ENCODE measurements at places on chromosomes 4 and X.

DNA sequence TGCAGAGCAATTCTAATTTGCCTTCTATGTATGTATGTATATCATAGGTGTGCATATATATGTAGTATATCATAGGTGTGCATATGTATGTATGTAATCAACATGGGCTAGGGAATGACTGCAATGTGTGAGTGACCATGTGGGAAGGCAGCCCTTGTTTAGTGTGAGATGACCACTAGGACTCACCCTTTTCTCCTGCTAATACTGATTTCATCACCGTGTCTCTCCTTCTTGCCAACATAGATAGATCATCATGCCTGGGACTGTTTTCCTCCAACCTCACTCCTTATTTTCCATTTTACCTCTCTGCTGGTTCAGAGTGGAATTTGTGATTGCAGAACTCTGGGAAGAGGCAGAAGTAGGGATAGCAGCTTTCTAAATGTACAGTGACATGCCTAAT, 63.6 kb upstream of the SFRP2 start:
- DNase-seq: no peak

GRCh38 chr4:151729731-151730559, 30.9 kb downstream of the GATB start:
- DNase-seq: no peak

- DNase-seq: no peak
These were observed 1.9 kb downstream of the SLC9A7 start for GRCh38 chrX:46757052-46757451.

DNA sequence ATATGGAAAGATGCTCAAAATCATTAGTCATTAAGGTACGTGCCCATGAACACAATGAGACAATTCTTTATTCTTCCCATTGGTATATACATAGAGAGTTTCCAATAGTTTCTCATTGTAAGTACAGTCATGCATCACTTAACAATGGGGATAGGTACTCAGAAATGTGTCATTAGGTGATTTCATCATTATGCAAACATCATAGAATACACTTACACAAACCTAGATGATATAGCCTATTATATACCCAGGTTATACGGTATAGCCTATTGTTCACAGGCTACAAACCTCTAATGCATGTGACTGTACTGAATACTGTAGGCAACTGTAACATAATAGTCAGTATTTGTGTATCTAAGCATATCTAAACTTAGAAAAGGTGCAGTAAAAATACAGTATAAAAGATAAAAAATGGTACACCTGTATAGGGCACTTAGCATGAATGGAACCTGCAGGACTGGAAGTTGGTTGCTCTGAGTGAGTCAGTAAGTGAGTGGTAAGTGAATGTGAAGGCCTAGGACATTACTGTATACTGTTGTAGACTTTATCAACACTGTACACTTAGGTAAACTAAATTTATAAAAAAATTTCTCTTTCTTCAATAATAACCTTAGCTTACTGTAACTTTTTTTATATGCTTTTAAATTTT, 49.6 kb downstream of the KLHL13 start:
- no peak for DNase-seq

GRCh38 chr4:127622921-127623796, 9.6 kb upstream of the INTU start:
- DNase-seq: no peak

DNA sequence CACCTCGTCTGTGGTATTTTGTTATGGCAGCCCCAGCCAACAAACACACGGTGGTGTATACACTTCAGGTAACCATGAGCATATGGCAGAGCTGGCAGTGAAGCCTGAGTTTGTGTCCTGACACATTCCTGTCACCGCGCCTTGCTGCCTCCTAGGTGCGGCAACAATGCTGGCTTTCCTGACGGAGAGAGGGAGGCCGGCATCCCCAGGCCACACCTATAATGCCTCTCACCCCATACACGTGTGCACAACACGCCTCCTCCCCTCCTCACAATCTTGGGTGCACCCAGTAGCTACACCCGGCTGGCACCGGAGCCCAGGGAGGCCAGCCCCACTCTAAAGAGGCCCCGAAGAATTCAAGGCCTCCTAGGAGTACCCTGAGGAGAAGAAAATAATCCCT, 158.5 kb downstream of the NSUN7 start:
- DNase-seq: no peak

GRCh38 chrX:40065296-40066046, 32.3 kb downstream of the BCOR start:
- DNase-seq: no peak

DNA sequence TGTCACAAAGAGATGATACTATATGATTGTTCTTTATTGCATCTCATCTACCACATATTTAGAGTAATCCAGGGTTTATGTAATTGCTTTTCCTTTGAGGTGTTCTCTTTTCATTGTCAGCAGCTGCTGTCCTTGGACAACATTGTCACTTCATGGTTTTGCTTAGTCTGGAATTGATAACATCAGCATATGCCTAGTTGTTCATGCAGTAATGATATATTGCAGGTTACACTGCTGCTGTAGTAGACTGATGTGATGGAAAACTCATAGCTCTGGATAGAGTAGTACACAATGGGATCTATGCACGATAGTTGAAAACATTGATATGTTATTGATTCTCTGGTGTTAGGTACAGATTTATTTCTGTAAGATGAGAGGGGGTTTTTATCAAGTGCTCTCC, 13.7 kb downstream of the NEIL3 start:
- DNase-seq: no peak

DNA sequence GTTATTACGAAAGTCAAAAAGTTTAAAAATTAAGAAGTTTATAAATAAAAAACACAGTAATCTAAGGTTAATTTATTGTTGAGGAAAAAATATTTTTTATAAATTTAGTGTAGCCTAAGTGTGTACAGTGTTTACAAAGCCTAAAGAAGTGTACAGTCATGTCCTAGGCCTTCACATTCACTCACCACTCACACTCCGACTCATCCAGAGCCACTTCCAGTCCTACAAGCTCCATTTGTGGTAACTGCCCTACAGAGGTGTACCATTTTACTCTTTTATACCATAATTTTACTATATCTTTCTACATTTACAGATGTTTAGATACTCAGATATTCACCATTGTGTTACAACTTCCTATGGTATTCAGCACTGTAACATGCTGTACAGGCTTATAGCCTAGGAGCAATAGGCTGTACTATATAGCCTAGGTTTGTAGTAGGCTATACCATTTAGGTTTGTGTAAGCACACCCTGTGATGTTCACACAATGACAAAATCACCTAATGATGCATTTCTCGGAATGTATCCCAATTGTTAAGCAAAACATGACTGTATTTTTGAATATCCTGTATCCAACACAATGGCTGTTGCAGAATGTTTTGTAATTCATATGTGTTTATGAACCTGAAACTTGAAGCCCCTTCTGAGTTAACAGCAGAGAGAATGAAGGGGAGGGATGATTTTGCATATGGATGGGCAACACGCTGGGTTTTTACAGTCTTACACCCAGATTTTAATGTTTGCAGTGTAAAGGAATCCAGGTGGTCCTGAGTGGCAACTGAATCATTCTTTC, 3.1 kb downstream of the PPBP start:
- DNase-seq: no peak

- no peak for DNase-seq
These were observed 303.7 kb upstream of the MAGEB2 start for GRCh38 chrX:29911673-29912072.

DNA sequence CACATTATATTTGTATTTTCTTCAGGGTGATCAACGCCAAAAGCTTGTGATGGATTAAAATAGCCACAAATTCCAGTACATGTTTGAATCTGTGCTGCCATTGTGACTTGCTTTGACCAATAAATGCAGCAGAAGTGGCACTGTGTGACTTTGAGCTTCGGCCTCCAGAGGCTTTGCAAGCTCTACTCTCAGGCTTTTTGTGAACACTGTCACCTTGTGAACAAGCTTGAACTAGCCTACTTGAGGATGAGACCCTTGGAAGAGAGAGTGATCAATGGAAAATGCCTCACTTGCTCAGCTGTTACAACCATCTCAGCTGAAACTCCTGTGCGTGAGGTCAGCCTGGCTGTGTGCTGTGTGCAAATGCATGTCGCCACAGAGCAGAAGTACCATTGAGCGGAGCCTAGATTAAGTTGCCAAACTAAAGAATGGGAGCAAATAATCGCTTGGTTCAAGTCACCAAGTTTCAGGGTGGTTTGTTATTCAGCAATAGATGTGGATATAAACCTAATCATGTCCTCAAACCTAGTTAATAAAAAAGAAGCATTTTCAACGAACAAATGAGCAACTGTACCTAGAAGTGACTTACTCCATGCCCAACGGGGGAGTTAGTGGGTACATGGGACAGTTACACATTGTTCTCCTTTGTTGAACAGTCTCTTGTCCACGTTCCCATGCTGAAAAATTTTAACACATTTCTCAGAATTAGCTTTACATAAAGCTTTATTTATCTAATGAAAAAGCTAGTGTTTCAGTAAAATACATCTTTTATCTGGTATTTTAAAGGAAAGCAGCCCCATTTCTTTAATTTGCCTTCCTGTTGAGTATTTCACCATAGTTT, 23.5 kb downstream of the NOA1 start:
- DNase-seq: peak; percentile 82

DNA sequence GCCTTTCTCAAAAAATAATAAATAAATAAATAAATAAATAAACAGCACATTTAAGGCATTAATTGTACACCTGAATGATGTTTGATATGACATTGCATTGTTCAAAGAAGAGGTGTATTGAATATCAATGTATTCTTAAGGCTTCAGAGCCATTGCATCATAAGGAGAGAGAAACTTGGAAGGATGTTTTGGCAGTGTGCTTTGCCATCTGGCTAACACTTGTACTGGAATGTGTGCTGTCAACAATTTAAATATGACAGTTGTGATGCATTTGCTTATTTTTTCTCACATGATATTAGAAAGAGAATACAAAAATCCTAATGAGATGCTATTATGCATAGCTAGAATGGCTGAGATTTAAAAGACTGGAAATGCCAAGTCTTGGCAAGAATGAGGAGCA, 67.8 kb downstream of the FAM133A start:
- DNase-seq: no peak

DNA sequence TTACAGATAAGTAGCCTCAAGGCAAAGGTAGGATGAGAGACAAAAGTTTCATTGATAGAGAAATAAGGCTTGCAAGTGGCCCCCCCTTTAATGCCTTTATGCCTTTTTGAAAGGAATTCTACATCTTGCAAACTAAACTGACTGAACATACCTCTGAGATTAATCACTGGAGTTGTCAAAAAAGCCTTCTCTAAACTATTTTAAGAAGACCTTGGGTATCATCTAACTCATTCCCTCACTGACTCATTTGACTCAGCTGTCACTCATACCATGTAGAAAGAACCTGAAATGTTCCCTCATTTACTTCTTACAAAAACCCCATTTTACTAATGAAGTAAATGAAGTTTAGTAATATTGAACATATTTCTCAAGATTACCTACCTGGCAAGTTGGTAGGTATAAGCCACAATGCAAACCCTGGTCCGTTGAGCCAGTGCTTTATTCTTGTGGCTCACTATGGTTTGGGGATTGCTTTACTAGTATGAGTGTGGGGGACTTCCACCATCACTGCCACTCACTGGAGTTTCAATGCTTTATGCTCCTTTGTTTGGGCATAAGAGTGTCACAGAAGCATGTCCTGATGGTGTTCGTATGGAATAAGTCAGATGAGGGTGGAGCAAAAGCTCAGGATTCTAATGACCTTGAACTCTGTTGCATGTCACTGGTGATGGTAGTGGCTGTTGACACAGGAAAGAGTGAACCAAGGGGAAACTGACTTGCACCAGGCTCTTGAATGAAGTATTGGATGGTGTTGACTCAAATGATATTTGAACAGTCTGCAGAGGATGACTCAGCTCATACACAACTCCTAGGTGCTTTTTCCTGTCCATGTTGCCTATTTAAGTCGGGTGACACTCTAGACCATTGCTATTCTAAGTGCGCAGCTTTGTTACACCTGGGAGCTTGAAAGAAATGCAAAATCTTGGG, 305.5 kb upstream of the EMCN start:
- DNase-seq: no peak

DNA sequence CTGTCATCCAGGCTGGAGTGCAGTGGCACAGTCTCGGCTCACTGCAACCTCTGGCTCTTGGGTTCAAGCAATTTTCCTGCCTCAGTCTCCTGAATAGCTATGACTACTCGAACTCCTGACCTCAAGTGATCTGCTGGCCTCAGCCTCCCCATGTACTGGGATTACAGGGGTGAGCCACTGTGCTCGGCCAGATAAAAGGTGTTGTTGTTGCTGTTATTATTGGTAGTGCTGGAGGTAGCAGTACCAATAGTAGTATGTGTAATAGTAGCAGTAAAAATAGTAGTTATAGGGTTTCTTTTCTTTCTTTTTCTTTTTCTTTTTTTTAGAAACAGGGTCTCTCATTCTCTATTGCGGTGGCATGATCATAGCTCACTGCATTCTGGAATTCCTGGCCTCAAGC, 592.1 kb downstream of the ARAP2 start:
- no peak for DNase-seq

GRCh38 chrX:39541881-39542280, 555.9 kb downstream of the BCOR start:
- no peak for DNase-seq

DNA sequence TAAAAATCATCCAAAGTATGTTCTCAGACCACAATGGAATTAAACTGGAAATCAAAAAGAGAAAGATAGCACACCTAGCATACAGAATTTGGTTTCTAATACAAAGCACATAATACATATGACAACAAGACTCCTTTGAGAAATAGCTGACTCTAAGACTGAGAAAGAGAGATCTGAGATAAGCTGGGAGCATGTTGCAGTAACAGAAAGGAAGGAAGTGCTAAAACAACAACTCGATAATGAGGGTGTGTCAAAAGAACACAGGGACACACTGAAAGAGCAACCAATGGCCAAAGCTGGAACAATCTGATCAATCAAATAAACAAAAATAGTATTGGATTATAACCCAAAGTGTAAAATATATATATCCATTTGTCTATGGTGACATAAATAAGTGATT, 586.6 kb downstream of the C4orf33 start:
- no peak for DNase-seq

- DNase-seq: no peak
These were observed 40.0 kb upstream of the PDGFRA start for GRCh38 chr4:54189140-54189539.

- DNase-seq: no peak
These were observed 222.3 kb upstream of the HDX start for GRCh38 chrX:84724576-84724975.

DNA sequence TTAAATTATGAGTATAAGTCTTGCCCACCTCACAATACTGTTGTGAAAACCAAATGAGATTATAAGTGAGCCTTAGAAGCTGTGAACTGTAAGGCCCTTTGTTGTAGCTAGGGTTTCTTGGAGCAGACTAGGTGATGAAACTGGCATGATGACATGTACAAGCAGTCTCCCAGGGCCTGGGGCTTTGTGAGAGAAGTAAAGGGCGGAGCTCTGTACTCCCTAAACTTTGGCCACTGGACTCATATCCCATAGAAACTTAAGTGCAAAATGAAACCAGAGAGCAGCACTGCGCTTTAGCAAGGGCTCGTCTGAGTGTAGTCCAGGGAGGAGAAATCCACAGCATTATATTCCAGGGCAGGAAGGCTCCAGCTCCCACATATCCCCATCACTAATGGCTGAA, 385.6 kb upstream of the FGF16 start:
- no peak for DNase-seq

- DNase-seq: no peak
These were observed 1.5 kb downstream of the ADRA2C start for GRCh38 chr4:3767570-3768288.
